ENCODE measurements at places on chromosomes 3 and 15.

DNA sequence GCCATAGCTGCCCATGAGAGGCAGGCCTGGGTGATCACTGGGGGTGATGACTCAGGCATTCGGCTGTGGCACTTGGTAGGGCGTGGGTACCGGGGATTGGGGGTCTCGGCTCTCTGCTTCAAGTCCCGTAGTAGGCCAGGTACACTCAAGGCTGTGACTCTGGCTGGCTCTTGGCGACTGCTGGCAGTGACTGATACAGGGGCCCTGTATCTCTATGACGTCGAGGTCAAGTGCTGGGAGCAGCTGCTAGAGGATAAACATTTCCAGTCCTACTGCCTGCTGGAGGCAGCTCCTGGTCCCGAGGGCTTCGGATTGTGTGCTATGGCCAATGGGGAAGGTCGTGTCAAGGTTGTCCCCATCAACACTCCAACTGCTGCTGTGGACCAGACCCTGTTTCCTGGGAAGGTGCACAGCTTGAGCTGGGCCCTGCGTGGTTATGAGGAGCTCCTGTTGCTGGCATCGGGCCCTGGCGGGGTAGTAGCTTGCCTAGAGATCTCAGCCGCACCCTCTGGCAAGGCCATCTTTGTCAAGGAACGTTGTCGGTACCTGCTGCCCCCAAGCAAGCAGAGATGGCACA lies 5.3 kb downstream of the WDR6 start:
- no peak for DNase-seq

DNA sequence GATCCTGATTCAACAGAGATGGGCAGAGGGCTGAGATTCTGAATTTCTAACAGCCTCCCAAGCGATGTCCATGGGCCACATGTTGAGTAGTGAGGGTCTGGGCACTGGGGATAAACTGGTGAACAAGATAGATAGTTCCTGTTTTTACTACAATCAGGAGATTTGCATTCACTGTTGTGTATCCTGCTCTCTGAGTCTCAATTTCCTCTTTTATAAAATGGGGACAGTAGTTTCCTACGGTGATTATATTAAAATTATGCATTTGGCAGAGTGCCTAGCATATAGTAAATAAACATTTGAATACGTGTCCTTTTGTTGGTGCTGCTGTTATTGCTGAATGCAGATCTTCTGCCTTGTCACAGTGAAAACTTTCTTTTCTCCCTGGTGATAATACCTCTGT lies 102.5 kb downstream of the MYH15 start:
- peak; percentile 82 for DNase-seq

GRCh38 chr3:39141171-39141995 lies 12.0 kb downstream of the CSRNP1 start:
- peak; percentile 47 for DNase-seq

GRCh38 chr15:45657764-45658545 lies 23.1 kb downstream of the SQOR start:
- no peak for DNase-seq

DNA sequence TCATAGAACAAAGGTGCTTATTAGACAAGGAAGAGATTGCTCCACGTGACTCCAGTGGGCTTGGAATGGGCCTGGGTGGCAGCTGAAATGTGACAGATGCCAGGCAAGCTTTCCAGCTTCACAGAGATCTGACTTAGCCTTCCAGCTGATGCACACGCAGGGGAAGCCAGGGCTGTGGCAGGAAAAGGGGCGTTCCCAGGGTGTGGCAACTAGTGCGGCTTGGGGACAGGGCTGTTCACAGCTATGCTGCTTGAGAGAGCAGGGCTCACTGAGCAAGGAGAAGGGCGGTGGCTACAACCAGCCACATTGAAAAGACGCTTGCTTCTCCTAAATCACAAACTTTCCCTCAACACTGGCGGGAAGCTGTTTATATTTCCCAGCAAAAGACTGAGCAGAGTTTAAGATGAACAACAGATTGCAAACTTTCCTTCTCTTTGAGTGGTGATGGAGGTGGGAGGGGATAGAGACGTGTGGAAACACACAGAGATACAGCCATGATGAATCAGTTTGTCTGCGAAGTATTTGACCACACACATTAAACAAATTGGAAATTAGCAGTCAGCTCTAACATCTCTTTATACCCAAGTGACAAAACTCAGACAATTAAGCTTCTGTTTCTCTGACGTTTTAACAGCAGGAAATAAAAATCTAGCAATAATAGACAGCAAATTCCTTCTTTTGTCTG lies 127.5 kb downstream of the BDH1 start:
- DNase-seq: peak; percentile 95

GRCh38 chr3:63945558-63946096 lies 33.4 kb upstream of the SCAANT1 start:
- DNase-seq: no peak

- no peak for DNase-seq
Measured at GRCh38 chr15:76116138-76116885, 56.5 kb downstream of the TMEM266 start.

- DNase-seq: peak; percentile 16
Measured at GRCh38 chr3:126746395-126747177, 42.5 kb downstream of the CHCHD6 start.

DNA sequence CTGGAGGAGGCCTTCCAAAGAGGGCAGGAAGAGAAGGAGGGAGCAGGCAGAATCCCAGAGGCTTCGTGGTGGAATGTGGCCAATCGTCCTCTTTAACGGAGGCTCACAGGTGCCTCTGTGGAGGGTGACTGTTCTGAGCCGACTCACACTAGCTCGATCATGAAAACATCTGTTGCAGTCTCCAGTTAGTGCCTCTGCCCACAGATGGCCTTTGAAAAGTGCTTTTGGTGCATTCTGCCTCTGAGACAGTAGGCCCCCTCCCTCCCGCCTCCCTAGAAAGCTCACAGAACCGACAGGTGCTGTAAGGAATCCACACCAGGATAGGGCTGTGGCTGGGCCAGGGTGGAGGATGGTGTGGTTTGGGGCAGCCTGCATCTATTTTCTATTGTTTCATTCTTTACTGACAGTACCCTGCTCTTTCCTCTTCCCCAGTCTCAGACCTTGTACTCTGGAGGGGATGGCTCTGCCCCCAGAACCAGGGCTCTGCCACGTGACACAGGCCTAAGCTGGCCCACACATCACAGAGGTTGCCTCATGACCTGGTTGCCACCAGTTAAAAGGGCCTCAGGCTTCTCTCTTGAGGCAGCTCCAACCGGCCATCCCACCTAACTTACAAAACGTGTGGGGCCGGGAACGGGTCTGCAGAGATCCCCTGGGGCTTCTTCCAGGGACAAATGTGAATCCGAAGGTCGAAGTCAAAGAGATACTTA lies 27.2 kb upstream of the PIGZ start:
- no peak for DNase-seq

- no peak for DNase-seq
Measured at GRCh38 chr3:168285506-168285905, 189.8 kb upstream of the GOLIM4 start.

All from hematopoietic multipotent progenitor cell treated with erythropoietin and hydrocortisone succinate and interleukin-3 and kit ligand, for 4 days (in vitro differentiated cells).